Nephron progenitor cell (in vitro differentiated cells): ENCODE measurements at places on chromosomes 2 and 18.

GRCh38 chr2:24491542-24492420, 727 bp downstream of the NCOA1 start:
- peak; percentile 75 for DNase-seq

GRCh38 chr2:50385349-50385748, 646.6 kb downstream of the NRXN1 start:
- DNase-seq: no peak

- no peak for DNase-seq
Observed at GRCh38 chr18:9211955-9212354, 75.4 kb downstream of the ANKRD12 start.

DNA sequence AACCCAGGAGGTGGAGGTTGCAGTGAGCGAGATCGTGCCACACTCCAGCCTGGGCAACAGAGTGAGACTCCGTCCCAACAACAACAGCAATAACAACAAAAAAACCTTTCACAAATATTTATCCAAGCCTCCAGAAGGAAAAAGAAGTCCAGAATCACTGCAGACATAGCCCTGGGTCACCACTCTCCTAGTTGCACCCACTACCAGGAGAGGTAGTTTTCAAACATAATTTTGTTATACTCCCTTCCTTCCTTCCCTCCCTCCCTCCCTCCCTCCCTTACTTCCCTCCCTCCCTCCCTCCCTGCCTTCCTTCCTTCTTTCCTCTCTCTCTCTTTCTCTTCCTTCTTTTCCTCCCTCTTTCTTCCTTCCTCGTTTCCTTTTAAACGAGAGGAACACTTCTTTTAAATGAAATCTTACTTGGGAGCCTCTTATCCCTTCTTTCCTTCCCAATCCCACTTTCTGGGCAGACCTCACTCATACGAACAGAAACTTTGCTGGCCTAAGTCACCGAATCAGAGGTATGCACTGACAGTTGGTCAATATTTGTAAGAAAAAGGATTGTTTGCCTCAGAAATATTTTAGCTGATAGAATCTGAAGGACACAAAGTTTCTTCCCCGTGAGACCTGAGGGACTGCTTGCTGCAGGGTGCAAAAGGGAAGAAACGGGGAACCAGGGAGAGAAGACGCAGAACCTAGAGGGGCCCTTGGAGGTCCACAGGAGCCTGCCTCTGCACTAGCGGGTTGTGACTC, 88.1 kb upstream of the AGAP1 start:
- DNase-seq: no peak

DNA sequence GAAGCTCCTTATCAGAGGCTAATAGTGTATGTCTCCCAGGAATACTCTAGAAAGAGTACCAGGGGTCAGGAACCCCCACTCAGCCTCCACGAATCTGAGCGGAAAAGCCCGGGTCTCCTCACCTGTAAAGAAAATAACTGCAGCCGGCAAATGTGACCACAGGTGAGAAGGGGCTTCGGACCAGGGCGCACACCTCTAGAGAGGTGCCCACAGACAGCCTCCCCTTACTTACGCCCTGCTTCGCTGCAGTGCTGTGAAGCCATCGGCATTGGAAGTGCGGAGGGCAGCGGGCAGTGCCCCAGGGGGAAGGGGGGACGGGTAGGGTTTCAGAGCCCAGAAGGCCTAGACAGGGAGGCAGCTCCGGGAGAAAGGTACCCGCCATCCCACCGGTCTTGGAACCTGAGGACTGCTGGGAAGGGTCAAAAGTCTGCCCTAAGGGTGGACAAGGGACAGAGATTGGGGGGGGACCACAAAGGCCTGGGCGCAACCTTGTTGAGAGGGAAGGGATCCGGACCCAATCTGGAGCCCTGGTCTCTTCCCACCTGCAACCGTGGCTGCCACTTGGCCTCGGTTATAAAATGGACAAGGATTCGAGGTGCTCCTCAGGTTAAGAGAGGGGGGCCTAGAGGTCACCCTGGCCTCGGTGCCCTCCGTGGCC, 642 bp upstream of the STEAP3 start:
- DNase-seq: no peak

- DNase-seq: no peak
Observed at GRCh38 chr2:31166925-31167324, 28.7 kb upstream of the GALNT14 start.

- DNase-seq: no peak
Observed at GRCh38 chr18:61967252-61967891, 74.6 kb upstream of the RNF152 start.
